Stimulated activated memory B cell treated with anti-CD40 and anti-IgM and Interleukin-4, amounts not matched to agents 10 μg/mL and 1 μg/mL and 100 μg/mL, for 72 hours (primary cell): ENCODE measurements at places on chromosomes 6 and 20.

- no peak for ATAC-seq
These were observed 68.0 kb downstream of the HS3ST5 start for GRCh38 chr6:114274836-114275235.

DNA sequence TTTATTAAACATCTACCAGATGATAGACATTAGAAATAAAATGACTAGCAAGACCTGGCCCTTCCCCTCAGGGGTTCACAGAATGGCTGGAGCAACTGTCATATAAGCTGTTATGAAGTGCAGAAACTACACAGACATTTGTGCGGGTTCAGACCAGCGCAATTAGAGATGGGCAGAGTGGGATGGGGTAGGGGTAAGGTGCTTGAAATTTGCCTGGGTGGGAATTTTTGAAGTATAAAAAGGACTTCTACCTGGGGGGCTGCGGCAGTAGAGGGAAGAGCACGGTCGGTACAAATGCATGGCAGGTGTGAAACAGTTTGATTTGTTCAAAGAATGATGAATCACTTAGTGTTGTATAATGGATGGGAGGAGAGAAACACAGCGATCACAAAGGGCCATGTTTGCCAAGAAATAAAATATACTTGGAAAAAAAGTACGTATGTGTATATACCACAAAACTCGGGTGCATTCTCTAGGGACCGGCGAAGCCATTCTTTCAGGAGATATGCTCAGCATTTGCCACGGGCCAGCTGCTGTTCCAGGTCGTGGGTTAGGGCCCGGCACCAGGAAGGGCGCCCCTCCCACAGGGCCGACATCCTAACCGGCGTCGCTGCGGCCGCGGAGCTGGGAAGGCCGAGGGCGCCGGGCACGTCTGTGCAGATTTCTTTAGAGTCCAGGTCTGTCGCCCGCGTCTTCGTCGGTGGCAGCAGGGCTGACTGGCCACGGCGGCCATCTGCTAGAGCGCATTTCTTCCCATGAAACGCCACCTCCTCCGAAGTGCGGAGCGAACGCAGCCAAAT lies 809 bp upstream of the NOL7 start:
- ATAC-seq: peak; percentile 48

DNA sequence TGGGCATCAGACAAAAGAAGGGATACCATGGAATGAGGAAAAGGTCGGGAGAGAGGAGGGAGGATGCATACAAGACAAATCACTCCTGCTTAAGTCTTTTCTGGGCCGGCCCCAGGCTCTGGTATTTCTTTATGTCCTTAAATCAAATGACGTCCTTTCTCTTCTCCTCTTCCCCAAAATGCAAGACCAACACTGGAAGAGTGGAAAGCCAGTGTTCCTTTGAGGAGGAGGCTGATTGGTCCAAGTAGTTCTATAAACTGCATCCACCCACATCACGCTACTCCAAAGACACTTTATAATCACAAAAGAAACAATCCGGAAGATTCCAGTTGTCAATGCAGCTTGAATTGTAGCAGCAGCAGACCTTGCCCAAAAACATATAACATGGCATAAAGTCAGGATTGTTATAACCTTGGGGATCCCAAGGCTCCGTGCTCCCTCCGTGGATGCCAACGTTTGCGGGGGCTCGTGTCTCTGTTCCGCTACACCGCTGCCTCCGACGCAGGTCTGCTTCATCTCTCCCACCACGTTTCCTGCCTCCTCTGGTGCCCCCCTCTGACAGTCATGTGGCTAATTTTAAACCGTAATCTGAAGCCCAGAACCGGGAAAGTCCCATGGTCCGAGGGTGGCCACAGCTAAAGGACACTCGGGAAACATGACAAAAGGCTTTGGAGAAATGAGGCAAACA lies 47.1 kb downstream of the MCUR1 start:
- ATAC-seq: no peak

GRCh38 chr6:161082215-161082614 lies 90.6 kb downstream of the MAP3K4 start:
- no peak for ATAC-seq

DNA sequence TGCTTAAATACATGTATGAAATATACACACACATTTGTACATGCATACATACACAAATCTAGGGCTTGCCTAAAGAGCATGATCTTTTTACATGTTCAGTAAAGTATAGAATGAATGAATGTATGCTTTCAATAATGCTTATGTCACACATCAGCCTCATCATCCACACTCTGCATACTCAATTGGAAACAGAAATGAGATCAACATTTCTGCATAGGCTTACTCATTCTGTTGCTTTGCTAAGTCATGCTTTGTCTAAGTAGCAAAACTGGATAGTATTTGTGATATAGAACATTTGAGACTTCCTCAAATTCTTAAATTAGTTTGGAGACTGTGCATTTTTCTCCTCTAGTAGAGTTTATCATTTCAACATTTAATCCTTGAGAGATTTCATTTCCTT lies 343.3 kb downstream of the ADGRB3 start:
- no peak for ATAC-seq

DNA sequence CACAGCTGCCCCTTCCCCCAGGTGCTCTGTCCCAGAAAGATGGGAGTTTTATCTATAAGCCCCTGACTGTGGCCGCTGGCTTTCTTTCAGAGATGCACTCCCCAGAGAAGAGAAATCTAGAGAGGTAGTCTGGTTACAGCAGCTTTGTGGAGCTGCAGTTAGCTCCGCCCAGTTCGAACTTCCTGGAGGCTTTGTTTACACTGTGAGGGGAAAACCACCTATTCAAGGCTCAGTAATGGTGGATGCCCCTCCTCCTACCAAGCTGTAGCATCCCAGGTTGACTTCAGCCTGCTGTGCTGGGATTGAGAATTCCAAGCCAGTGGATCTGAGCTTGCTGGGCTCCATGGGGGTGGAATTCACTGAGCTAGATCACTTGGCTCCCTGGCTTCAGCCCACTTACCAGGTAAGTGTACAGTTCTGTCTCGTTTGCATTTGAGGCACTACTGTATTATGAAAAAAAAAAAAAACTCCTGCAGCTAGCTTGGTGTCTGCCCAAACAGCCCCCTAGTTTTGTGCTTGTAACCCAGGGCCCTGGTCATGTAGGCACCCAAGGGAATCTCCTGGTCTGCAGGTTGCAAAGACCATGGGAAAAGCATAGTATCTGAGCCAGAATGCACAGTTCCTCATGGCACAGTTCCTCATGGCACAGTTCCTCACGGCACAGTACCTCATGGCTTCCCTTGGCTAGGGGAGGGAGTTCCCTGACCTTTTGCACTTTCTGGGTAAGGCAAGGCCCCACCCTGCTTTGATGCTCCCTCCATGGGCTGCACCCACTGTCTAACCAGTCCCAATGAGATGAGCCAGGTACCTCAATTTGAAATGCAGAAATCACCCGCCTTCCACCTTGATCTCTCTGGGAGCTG lies 275.0 kb downstream of the CENPW start:
- ATAC-seq: no peak

- ATAC-seq: no peak
These were observed 32.7 kb upstream of the SULF2 start for GRCh38 chr20:47818016-47818415.

DNA sequence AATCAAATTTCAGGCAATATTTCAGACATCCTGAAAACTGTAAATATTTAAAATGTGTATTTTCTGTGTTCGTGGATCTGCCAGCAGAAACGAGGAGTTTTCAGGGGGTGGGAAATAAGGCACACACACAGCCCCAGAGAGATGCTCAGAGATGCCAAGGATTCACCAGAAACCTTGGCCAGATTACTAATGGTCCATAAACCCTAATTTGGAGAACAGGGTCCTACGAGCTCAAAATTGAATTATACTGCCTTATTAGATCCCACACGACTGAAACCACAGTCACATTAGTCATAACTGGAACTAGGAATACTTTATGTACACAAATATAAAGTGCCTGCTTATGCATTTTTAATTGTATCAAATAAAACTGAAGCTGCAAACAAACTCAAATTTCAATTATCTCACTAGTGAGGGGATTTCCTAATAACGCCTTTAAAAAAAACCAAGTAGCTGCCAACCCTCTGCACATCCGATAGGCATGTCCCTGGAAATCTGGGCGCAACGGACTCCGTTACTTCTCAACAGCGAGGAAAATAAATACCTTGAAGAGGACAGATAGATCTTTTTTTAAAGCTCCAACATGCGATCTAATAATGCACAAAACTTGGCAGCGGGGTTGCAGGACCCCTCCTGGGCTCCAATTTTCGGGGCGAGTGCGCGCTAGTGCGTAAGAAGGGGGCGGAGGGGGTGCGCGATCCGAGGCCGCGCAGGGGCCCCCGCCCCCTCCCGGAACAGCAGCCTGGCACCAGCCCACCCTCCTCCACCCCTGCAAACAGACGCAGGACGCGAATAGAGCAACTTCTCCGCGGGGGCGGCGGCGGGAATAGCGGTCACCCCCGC lies 897 bp downstream of the CHD6 start:
- ATAC-seq: peak; percentile 3

GRCh38 chr6:21972516-21972915 lies 324.3 kb downstream of the PRL start:
- ATAC-seq: no peak

- no peak for ATAC-seq
These were observed 63.7 kb downstream of the GPX5 start for GRCh38 chr6:28589234-28589956.

- no peak for ATAC-seq
These were observed 19.6 kb downstream of the ZBTB46 start for GRCh38 chr20:63811491-63811875.

DNA sequence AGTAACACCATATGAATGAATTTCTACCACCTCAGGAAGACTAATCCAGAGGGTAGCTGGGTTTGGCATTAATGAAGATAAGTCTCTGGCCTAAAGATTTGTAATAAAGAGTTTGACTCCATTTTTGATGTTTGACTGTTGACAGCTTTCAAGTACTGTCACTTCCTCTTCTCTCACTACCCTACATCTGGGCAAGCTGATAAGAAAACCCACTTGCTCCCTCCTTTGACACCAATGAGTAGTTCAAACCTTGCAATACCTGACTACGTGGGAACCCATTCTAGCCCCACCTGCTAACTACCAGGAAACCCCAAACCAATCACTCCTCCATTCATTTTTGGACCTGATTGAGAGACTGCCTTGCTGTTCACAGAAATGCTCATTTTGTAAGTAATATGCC lies 621.5 kb downstream of the TENT5A start:
- no peak for ATAC-seq

GRCh38 chr6:139430899-139431601 lies 56.6 kb upstream of the CITED2 start:
- no peak for ATAC-seq

DNA sequence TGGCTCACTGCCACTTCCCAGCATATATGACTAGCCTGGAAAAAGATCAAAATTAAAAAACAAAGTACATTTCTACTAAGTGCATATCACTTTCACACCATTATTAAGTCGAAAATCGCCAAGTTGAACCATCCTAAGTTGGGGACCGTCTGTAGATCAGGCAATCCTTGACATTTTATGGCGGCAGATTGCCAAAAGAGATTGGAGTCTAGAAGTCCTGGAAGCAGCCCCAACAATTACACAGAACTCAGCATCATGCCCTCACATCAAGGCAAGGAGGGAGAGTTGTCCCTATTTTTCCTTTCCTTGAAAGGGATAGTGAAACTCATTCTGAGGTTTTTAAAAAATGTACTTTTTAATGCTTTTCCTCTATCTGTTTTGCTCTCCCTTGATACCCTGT lies 30.7 kb downstream of the SLC22A3 start:
- ATAC-seq: no peak

- no peak for ATAC-seq
These were observed 13.0 kb downstream of the PXDC1 start for GRCh38 chr6:3738381-3739131.

- ATAC-seq: no peak
These were observed 717.9 kb upstream of the POU3F2 start for GRCh38 chr6:98116455-98116854.

GRCh38 chr6:10579803-10580202 lies 58.7 kb downstream of the GCNT2 start:
- ATAC-seq: no peak

DNA sequence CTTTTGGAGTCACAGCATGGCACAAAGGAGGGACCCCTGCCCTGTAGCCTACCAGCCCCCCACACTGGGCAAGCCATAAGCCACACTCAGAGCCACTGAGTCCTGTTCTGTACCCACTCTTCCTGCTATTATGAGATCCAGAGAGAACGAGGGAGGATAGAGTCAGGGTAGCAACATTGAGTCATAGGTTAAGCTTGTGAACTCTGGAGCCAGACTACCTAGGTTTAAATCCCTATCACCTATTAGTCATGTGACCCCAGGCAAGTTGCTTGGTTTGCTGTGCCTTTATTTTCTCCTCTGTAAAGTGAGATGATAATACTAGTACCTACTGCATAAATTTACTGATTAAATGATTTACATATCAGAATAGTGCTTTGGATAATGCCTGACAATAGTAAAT lies 540 bp downstream of the CNBD2 start:
- ATAC-seq: no peak

- ATAC-seq: no peak
These were observed 48.6 kb upstream of the FABP7 start for GRCh38 chr6:122730775-122731386.

DNA sequence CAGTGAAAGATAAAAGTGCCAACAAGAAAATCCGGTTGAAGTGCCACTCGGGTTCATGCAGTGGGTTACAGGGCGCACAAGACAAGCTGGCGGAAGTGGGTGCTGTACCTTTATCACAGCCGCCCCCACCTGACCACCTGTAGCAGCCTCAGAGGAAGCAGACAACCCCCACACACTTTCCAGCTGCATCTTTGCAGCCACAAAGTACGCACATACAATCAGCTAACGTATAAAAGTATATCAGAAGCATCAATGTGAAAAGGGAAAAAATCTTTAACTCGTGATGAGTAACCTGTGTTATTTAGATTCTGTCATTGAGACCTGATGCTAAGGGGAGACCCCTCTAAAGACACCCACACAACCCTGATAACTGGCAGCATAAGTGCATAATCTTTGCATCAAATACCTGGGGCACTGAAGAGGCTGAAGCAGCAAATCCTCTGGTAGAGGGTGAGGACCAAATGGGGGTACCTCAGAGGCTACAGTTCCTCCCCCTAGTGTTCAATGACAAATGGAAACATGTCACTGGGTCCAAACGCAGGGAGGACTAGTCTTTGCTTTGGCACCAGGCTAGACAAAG lies 22.1 kb downstream of the BACH2 start:
- ATAC-seq: peak; percentile 99

- ATAC-seq: no peak
These were observed 769 bp downstream of the CCN6 start for GRCh38 chr6:112054555-112055190.

DNA sequence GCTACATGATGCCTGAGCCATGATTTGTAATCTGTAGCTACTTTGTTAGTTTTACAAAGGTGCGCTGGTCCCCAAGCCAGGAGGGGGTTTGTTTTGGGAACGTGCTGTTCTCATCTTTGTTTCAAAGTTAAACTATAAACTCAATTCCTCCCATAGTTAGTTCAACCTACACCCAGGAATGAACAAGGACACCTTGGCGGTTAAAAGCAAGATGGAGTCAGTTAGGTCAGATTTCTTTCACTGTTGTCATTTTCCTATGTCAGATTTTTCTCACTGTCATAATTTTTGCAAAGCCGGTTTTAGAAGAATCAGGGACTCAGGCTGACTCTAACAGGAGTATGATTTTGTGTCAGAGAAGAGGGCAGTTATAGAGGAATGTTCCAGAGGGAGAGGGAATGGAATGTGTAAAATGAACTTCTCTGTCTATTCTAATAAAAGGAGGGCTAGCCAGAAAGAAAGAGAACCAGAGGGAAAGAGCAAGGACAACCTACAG lies 2.3 kb upstream of the GMPR start:
- ATAC-seq: no peak

- no peak for ATAC-seq
These were observed 116.6 kb downstream of the PTPRK start for GRCh38 chr6:128403618-128404444.
